ENCODE measurements at places on chromosomes 5 and 9.

DNA sequence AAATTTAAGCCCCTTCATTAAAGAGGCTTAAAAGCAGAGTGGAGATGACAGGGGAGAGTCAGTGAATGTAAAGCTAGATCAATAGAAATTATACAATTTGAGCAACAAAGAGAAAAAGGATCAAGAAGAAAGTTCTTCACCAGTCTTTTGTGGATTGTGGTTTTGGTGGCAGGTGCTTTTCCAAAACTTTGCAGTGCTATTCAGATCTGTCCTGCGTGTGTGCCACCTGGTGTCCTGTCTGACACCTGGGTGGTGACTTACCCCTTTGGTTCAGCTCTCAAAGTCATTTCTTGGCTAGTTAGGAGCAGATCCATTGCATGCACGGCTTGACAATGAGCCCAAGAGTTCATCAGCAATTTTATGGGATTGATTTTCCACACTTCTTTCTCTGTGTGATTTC lies 69.4 kb downstream of the SREK1 start:
- no peak for DNase-seq

- no peak for DNase-seq
Observed at GRCh38 chr5:52661903-52662595, 125.7 kb upstream of the ITGA1 start.

DNA sequence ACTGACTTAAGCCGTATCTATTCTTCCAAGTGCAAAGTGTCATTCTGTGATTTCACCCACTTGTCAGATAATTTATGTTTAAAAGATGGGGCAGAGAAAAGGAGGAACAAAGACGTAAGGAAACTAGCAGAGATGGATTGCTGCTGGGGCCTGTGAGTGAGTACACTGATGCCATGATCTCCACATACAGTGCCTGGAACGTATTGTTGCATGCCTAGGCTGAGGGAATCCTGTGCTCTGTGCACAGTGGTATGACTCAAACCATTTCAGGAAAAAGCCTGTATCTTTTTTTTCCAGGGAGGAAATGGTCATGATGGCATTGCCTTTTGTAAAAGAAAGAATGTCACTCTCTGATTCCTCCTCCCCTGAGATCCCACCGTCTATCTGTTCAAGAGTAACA lies 359.5 kb upstream of the ADAMTS16 start:
- DNase-seq = no peak

- DNase-seq = no peak
Observed at GRCh38 chr5:164375051-164375450, 869.6 kb downstream of the MAT2B start.

GRCh38 chr5:150278916-150279315 lies 10.7 kb downstream of the CAMK2A start:
- peak; percentile 95 for DNase-seq

Measured in AG08395 (cell line).